HL-60 (cell line): ENCODE measurements at places on chromosomes 3 and 15.

- peak; percentile 7 for DNase-seq
These were observed 159.1 kb upstream of the EOMES start for GRCh38 chr3:27880969-27881892.

GRCh38 chr3:9316881-9317361 lies 45.9 kb upstream of the THUMPD3 start:
- DNase-seq: no peak

DNA sequence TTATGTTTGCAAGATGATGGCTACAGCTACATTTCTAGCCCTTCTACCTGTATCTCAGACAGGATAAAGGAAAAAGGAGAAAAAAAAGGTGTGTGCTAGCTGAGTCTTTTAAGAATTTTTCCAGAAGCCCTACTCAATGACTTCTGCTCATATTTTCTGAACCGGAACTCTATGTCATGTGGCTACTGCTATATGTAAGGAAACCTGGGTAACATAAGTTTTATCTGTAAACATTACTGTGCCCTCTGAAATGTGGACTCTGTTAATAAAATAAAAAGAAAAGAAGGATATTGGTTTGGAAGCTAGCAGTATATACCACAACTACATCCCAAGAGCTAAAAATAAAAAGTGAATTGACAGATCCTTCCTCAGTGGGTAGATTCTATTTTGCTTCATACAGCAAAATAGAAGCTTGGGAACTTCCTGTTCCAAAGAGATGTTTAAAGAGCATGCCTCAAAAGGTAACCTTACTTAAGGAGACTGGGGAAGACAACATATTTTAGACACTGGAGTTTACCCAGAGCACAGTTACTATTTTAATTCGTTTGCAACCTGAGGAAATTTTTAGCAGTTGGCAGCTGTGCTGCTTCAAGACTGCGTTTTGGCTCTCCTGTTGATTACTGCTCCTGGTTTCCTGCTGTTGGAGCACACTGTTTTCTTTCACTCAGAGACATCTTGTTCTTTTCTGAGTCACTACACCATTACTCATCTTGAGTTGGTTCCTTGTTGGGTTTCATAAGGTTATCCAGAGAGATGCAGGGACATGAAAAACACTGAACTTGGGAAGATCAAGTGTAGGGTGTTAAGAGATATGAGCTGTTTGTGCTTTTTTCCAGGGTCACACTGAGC lies 280.7 kb downstream of the NFKBIZ start:
- DNase-seq: peak; percentile 8

DNA sequence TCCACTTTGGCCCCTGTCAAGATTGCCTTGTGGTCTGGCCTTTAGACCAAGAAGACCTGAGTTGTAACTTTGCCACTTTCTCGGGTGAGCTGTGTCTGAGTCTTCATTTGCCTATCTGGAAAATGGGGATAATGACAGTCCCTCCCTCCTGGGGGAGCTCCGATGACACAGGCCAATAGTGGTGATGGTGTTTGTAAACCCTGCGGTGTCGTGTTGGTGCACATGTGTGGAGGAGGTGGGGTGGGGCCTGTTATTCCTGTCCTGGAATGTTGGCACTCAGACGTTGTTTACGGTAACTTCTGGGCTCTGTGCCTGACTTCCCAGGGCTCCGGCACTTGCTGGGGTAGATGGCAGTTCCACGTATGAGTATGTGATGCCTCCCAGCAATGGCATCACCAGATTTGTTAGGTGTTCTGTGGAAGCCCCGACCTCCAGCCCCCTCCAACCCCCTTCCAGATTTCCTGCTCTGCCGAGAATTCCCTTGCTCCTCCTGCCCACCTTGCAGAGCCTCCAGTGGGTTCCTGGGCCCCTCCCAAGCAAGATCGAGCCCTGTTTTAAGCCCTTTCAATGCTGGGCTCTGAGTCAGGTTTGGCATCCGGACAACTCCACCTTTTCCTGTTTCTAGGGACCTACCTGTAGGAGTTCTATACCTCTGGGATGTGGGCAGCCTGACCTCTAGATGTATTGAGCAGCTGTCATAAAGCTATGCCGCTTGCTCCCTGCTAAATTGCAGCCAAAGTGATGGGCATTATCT lies 31.4 kb downstream of the HRH1 start:
- DNase-seq: no peak

DNA sequence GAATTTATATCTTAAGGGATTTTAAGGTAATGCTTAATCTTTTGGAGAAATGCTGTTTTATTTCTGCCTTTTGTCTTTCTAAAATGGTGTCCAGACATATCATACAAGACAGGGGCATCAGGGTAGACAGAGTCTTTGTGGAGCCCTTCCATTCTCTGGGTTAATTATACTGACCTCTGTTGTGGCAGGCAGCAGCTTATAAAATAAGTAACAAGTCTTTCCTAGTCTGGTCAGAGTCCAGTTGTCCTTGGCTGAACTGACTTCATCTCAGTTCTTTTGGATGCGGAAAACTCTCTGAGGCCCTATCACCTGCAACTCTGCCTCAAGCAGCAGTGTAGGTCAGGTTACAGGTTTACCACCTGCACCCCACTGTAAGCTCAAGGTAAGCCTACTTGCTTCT lies 19.2 kb downstream of the MYNN start:
- DNase-seq: no peak

DNA sequence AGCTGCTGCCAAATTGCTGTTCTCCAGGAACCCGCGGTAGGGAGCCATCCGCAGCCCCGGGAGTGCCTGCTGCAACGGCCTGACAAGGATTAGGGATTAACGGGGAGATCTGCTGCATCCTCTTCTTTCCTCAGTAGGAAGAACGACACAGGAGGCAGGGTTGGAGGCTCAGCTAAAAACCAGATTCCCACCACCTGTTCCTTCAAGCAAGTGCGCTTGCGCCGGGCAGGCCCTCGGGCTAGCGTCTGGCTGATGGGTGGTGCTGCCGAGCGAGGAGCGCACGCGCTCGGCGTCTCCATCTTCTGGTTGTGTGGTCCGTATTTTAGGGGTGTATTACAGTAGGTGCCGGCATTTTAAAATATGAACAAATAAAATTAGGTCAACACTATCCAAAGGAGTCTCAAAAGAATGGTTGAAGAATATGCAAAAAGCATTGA lies 25.4 kb upstream of the SLC25A26 start:
- no peak for DNase-seq

DNA sequence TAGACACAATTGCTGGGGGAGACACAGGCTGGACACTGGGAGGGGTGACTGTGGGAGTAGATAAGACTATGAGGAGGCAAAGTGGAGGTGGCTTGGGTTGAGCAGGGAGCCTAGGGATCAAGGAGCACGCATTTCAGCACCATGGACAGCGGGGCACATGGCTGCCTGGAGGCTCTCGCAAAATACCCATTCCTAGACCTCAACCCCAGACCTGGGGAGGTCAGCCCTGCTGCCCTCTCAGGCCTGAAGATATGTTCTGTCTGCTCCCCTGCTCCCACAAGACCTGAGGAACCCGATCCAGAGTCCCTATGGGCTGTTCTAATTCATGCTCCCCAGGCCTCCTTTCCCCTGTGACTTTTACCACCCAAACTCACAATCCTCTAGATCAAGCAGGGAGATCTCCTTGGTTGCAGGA lies 16.0 kb upstream of the CPEB1 start:
- DNase-seq: peak; percentile 18
